ENCODE measurements at places on chromosomes 3 and 15. TPM values are rescaled to one million over a fixed set of nuclear protein-coding genes. Genes with fewer than 3 reads are reported as not detected.

The MYRIP gene
- 1.2 TPM for total RNA-seq

The FANCD2OS gene
- total RNA-seq = 1.7 TPM

The SHC4 gene
- 4.8 TPM for total RNA-seq

- no peak for DNase-seq
These were observed 29.9 kb upstream of the SPSB4 start for GRCh38 chr3:141021261-141021660.

Data from umbilical cord (tissue), 2 donors.